ENCODE measurements at places on chromosomes 16 and 17. TPM values are rescaled to one million over a fixed set of nuclear protein-coding genes. Genes with fewer than 3 reads are reported as not detected.
A peak's percentile ranks its signal among the peaks of the same experiment; 100 is the strongest.

C17orf67 gene
- 10.0 TPM for total RNA-seq

KRTAP2-3 gene
- total RNA-seq, result not detected

ACE gene
- 0.67 TPM for total RNA-seq

TBX6 gene
- 5.4 TPM for total RNA-seq

GRCh38 chr16:10036956-10037355, 145.3 kb downstream of the GRIN2A start:
- DNase-seq, result no peak

DNA sequence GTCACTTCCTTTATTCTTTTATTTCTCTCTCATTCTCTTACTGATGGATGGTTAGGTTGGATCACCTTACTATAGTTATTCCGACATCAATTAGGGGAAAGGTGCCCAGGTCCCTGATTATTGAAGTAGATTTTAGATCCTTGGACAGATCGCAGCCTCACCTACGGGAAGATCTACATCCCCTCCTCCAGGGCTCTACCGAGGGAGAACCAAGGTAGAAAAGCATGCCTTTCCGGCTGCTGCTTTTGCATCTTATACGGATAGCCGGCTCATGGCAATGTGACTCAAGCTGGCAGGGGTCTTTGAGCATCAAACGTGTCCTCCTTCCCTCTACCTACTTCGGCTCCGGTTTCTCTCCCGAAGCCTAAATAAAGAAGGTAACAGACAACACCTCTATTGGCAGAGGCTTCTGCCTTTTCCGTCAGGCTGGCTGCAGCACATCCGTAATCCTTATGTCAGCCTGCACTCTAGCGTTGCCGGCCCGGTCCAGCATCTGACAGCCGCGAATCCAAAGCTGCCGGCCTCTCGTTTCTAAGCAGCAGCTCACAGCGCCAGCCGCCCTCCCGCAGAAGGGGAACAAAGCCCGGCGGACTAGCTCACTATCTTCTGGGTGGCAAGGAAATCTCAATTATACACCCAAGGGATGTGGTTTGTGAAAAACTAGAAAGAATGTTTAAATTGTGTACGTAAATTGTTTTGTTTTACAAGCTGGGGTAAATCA, 46.9 kb downstream of the IRX6 start:
- DNase-seq, result peak; percentile 31

- peak; percentile 51 for DNase-seq
These were observed 7.1 kb downstream of the HAS3 start for GRCh38 chr16:69112285-69113129.

GRCh38 chr17:14198575-14198974, 38.1 kb downstream of the CDRT15 start:
- DNase-seq, result no peak

GRCh38 chr16:1374418-1375297, 22.9 kb downstream of the GNPTG start:
- no peak for DNase-seq

DNA sequence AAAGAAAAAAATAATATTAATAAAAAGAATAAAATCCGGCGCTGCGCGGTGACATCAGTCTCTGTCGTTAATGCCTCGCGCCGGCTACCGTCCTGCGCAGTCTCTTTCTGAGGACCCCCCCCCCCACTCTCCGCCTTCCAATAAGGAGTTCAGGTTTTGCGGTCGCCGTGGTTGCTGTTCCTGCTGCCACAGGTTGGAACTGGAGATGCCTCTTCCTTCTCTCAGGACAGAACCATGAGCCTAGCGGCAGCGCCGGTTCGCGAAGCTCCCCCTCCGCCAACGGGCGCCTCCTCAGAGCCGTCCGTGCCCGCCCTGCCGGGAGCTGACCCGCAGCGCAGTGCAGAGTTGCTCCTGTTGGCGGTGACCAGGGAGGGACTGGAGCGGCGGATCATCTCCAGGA, 2093.4 kb downstream of the TP53TG3F start:
- DNase-seq, result no peak

- peak; percentile 64 for DNase-seq
These were observed 5.7 kb upstream of the LPO start for GRCh38 chr17:58232707-58233156.

DNA sequence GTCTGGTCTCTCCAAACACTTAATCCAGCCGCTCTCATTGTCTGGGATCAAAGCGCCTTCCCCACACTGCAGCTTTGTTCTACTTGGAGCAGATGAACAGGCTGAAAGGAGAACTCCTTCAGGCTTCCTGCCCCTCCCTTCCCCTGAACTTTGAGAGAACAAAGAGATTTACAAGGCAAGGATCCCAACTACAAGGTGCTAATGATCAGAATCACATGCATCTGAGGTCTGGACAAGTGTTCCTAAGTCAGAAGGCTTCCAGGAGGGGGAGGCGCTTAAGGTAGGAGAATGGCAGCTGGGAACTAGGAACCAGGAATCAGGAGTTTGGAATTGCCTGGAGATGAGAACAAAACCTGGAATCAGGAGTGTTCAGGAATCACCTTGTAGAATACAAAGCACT, 606.3 kb upstream of the CDH11 start:
- DNase-seq, result no peak

DNA sequence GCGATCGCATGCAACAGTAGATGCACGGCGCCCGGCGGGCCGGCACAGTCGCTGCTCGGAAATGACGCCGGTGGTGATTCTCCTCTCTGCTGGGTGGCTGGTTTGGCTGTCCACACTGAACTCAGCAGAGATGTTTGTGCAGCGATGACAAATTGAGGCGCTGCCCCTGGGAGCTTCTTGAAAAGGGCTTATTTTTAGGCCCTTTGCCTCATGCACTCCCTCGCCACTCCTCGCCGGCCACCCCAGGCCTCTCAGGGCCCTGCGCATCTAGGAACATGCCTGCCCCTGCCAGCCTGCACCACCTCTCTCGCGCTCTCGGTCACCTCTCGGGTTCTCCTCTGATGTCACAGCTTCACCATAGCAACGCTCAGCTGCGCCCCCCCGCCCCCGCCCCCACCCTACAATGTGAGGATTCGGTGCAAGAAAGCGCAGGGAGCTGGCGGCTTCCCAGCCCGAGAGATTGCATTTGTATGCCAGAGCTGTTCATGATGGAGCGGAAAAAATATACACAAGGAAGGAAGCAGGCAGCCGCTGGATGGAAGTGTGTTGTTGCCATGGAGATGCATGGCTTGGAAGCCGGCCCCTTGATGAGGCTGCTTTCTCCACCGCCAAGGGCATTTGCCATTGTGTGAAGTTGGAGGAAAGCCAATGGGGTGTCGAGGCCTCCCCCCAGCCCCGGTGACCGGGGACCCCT, 81.3 kb upstream of the PLCG2 start:
- DNase-seq, result no peak

GRCh38 chr16:1787322-1788094, 4.7 kb downstream of the NUBP2 start:
- no peak for DNase-seq

DNA sequence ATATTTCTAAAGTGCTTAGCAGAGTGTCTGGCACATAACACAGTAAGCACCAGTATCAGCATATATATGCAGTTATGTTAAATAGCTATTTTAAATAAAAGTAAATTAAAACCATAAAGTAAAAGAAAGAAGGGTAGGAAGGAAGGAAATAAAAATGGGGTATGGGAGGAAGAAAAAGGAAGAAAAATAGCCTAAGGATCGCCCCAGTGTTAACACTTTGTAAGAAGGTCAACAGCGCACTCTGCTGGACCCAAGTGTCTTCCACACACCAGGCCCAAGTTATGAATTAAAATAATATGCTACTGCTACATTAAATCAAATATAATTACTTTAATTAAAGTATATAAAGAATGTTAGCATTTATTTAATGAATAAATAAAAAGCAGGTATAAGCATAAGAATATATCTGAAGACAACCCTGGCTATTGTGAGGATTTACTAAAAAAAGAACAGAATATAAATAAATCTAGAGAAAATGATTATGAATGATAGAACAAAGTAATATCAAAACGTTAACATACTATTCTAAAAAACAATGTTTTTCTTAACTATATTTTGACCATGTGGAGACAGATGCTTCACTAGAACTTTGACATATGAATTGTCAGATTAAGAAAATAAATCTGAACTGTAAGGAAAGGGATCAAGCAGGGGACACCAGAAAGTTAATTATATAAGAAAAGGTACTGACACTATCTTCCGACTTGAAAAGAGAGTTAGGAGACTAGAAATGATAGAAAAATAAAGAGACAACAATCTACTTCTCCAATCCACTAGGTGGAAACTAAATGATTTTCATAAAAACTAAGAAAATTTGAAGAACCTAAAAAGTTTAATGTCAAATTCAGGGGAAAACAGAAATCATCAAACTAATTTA, 25.9 kb downstream of the BRIP1 start:
- peak; percentile 74 for DNase-seq

GRCh38 chr16:2966808-2967191, 2.3 kb upstream of the PAQR4 start:
- peak; percentile 62 for DNase-seq

GRCh38 chr16:26905336-26905735, 161.4 kb upstream of the C16orf82 start:
- no peak for DNase-seq

Data from B cell (primary cell).